HEK293T (cell line): ENCODE measurements at places on chromosomes 4 and X.
A peak's percentile ranks its signal among the peaks of the same experiment; 100 is the strongest.

GRCh38 chr4:121182296-121182695, 18.2 kb upstream of the TNIP3 start:
- DNase-seq: no peak

DNA sequence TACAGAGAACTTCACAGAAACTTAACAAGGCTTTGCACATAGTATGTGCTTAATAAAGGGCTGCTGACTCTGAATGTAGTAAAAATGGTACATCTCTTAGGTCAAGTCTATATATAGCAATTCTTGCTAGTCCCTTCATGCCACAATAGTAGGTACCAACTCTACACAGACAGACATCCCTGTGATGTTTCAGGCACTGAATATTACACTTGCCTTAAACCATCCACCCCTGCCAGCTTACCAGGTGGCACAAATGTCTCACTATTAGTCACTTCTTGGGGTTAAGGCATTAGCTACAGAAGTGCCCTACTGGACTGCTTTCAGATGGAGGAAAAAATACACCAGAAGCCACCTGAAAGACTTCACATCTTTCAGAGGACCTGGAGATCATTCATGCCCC, 86.3 kb upstream of the CITED1 start:
- DNase-seq: no peak

DNA sequence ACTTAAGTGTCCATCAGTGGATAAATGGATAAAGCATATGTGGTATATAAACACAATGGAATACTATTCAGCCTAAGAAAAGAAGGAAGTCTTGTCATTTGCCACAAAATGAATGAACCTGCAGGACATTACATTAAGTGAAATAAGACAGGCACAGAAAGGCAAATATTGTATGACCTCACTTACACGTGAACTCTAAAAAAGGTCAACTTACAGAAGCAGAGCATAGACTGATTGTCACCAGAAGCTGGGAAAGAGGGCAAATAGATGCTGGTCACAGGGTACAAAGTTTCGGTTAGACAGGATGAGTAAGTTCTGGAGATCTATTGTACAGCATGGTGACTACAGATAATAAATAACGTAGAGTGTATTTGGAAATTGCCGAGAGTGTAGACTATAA, 247.7 kb downstream of the RAB28 start:
- no peak for DNase-seq

- no peak for DNase-seq
Observed at GRCh38 chrX:112852851-112853250, 12.2 kb upstream of the AMOT start.

GRCh38 chrX:130097507-130098209, 12.6 kb downstream of the ELF4 start:
- DNase-seq: no peak

GRCh38 chr4:89316931-89317366, 9.3 kb upstream of the GPRIN3 start:
- no peak for DNase-seq

DNA sequence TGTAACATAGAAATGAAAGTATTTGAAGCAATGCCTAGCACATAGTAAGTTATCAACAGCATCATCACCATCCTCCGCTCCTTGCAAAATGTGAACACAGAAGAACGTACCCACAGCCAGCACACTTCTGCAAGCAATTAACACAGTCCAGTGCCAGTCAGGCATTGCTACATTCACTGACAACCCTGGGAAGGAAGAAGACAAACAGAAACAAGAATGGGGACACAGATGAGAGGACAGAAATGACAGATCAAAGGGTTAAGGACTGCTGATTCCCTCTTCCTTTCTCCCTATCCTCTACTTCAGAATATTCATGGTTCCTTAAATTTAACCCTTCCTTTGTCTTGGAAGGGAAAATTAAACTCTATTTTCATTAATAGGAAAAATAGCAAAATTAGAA, 53.1 kb downstream of the CHM start:
- no peak for DNase-seq

GRCh38 chr4:579543-580175, 3.6 kb upstream of the TMEM271 start:
- no peak for DNase-seq

DNA sequence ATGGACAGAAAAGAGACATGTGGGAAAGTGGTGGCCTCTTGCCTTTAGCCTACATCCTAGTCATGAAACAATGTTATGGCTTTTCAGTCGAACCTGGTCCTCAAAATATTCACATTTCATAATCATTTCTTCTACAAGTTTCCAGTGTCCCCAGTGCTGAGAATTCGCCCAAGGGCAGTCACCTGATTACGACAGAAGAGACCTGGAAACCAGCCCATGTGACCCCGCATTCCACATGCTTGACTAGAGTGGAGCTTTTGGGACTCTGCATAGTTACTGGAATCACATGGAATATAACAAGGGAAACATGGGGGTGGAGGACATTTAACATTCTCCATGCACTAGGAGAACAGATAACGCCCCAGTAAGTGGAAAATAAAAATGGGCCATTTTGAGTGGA, 100.1 kb downstream of the PPARGC1A start:
- no peak for DNase-seq

DNA sequence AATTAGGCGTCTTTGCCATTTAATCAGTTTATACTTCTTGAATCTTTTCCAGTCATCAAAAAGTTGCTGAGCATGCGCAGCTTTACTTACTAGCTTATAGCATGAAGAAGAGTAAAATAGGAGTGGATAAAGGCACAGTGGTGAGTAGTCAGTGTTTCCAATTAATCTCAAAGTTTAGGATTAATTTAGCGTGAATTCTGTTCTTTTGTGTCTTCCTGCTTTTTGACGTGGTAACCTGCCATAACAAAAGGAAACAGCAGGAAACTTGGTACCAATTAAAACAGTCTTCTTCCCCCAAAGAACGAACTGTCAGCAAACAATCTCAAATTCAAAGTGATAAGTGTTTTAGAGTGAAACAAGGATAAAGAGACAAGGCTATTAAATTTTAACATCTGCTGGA, 61.9 kb downstream of the TET2 start:
- no peak for DNase-seq

DNA sequence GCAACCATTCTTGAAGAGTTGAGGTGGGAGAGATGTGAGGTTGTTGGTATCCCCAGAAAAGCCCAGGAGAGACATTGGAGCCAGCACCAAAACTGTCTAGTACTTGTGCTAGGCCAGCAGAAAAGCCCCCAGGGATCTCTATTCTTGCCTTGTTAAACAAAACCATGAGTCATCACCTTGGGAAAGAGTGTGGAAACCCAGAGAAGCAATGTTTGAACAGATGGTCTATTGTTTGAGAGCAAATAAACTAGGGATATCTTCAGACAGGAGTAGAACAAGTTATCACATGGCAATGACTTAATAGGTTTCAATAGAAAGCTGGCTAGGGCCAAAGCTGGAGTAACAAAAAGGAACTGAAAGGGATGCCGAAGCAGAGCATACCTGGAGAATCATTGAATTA, 195.7 kb upstream of the CASK start:
- no peak for DNase-seq

DNA sequence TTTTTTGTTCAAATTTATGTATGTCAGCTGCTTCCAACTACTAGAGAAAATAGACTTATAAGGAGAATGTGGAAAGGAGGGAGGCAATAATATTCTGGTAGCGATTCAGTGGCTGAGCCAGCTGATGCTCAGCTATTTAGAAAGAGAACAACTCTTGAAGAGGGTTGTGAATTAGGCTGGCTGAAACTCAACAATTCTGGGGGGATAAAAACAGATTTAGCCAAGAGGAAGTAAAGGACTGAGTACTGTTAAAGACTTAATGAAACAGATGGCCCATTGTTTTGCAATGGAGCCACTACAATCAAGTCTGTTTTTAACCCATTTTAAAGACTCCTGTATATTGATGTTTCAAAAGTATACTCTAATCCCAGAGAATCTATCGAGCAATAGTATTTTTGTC, 1058.9 kb downstream of the C4orf33 start:
- DNase-seq: no peak

- peak; percentile 58 for DNase-seq
Observed at GRCh38 chr4:168634276-168634802, 137.5 kb downstream of the PALLD start.

DNA sequence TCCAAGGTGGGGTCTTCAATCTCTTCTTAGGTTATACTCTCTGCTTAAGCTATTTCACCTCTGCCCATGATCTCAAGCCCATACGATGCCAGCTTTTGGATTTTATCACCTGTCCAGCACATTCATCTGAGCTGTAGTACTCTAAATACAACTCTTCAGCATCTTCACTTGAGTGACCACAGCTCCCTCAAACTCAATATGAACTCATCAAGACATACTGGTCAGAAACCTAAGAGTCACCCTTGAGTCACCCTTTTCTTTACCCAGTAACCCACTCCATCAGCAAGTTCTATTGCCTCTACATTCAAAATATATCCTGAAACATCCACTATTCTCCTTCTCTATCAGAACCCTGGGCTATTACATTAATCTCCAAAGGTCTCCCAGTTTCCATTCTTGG, 69.4 kb downstream of the DCHS2 start:
- DNase-seq: no peak

- no peak for DNase-seq
Observed at GRCh38 chr4:136900696-136901095, 631.6 kb downstream of the PCDH18 start.

DNA sequence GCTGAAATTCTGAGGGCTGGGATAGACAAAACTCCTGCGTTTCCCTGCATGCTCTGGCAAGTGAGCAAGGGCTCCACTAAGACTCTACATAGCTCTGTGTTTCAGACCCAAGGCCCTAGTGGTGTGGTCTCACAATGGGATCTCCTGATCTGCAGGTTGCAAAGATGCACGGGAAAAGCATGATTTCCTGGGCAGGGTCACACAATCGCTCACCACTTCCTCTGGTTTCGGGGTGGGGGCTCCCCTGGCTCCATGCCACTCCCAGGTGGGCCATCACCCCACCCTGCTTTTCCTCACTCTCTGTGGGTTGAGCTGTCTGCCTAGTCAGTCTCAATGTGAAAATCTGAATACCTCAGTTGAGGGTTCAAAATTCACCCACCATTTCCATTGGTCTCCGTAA, 111.5 kb downstream of the KLF8 start:
- no peak for DNase-seq

DNA sequence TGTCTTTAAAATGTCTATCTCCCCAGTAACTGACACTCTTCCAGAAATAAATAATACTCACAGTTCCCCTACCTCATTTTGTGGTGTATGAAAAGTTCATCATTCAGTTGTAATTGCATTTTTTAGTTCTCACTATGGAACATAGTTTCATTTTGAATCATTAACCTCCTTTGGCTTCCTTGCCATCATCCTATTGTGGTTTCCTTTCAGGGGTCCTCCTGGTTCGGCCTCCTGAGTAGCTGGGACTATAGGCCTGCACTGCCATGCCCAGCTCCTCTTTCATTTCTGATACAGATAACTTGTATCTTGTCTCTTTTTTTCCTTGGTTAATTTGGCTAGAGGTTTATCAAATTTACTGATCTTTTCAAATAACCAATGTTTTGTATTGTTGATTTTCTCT, 23.1 kb upstream of the BLTP1 start:
- no peak for DNase-seq

DNA sequence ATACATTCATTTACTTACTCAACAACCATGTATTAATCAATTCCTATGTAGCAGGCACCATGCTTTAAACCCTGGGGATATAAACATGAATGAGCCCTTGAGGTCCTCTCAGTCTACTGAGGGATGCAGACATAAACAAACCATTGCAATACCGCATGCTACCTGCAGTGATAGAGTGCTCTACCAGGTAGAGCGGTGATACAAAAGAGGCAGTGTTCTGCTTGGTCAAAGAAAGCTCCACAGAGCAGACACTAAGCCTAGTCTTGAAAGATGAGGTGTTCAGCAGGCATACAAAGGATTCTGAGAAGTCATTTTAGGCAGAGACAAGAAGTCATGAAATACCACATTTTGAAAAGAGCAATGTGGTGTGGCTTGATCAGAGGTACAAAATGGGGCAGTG, 26.9 kb upstream of the AMOT start:
- DNase-seq: peak; percentile 51

DNA sequence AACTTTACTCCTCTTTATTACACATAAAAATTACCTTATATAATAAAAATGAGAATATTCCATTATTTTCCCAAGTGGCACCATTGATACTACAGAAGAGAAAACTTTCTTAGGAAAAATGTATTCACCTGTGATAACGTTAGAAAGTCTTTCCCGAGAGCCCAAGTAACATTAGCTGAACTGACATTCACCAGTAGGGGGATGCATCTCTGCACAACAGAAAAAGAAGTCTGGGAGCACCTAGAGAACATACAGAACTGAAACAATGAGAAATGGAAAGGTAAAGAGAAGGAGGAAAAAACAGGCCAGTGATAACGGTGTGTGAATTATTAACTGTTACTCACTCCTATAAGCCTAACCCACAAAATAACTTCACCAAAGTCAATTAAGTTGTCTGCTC, 423.3 kb downstream of the CENPC start:
- peak; percentile 27 for DNase-seq

DNA sequence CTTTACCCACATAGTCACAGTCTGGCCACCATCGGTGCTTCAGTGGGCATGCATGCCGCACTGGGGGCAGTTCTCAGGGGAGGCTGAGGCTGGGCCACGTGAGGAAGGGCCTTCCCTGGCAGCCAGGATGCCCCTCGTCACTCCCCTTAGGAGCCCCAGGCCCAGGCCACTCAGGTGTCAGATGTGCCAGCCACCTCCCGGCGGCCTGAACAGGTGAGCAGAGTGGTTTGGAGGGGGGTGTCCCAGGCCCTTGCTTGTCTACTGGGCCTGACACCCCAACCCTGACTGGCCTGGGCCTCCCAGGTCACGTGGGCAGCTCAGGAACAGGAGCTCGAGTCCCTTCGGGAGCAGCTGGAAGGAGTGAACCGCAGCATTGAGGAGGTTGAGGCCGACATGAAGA, 12.1 kb downstream of the CCDC22 start:
- no peak for DNase-seq

GRCh38 chr4:121151942-121152341, 12.2 kb downstream of the TNIP3 start:
- no peak for DNase-seq

DNA sequence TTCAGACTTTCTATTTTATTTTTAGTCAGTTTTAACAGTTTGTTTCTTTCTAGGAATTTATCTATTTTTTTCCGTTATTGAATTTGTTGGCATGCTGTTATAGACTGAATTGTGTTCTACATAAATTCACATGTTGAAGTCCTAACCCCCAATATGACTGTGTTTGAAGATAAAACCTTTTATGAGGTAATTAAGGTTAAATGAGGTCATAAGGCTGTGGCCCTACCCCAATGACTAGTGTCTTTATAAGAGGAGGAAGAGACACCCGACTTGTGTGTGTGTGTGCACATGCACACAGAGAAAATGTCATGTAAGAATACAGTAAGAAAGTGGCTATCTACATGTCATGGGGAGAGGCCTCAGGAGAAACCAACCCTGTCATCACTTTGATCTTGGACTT, 146.3 kb downstream of the BRWD3 start:
- DNase-seq: no peak

DNA sequence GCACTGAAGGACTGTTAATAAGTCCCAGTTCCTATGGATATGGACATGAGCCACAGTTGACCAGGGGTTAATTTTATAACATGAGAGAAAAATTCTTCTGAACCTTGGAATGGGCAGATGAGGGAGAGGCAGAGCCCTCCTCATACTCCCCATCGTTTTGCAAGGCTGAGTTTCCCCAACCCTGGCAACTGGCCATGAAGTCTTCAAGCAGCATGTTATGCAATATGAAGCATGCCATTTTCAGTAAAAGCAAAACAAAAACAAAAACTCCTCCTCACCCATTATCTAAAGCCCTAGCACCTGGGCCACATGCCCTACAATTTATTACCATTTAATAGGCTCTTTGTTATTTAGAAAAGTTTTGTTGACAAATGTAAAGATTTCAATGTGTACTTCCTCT, 64.5 kb downstream of the GPC4 start:
- no peak for DNase-seq

- DNase-seq: no peak
Observed at GRCh38 chrX:27883468-27884092, 75.8 kb downstream of the MAGEB10 start.
